ENCODE measurements at places on chromosomes 13 and 19.

GRCh38 chr19:6018786-6019185, 40.8 kb upstream of the RANBP3 start:
- no peaks in the 10 kb centered on the region for H3K27me3 ChIP-seq
- DNase-seq: no peak
- H3K27ac ChIP-seq: no peak overlapping the region
- H3K4me1 ChIP-seq: peaks cover 8% of the 10 kb centered on the region
- H3K4me3 ChIP-seq: no peak overlapping the region
- H3K36me3 ChIP-seq: no peaks in the 10 kb centered on the region

GRCh38 chr13:98454389-98454881, 122.5 kb downstream of the STK24 start:
- DNase-seq: peak; percentile 89
- no peaks in the 10 kb centered on the region for H3K27me3 ChIP-seq
- no peak overlapping the region for H3K4me3 ChIP-seq
- H3K36me3 ChIP-seq: peaks cover 14% of the 10 kb centered on the region
- peaks cover 10% of the 10 kb centered on the region for H3K4me1 ChIP-seq
- peak overlapping the region; percentile 69 for H3K27ac ChIP-seq

DNA sequence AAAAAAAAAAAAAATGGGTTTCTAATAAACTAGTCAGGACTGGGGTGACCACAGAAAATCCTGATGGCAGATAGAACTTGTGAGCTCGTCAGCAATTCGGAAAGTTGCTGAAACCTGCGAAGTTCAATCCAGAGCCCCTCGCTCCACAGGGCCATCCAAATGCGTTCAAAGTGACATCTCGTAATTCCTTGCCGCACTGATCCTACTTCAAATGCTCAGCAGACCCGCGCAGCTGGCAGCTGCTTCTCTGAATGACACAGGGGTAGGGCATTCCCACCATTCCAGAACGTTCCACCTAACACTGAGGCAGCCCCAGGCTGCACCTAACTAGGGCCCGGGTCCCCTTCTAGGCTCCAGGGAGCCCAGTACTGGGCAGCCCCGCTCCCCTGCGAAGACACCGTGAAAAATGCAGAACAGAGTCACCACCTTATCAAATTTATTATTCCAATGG, 4.8 kb upstream of the DAPK3 start:
- H3K4me1 ChIP-seq: no peaks in the 10 kb centered on the region
- DNase-seq: no peak
- H3K27ac ChIP-seq: no peak overlapping the region
- H3K27me3 ChIP-seq: no peaks in the 10 kb centered on the region
- no peak overlapping the region for H3K4me3 ChIP-seq

DNA sequence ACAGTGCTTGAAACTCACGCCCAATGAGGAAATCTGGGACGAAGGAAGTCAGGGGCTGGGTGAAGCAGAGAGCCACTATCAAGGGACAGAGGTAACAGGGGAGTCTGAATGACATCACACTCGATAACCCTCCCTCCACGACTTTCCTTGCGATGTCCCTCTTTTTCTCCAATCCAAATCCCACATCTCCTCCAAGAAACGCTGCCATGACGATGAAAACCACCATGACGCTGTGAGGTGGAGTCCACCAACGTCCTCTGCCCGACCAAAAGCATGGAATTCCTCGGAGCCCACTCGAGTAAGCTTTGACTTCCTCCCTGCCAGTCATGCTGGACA, 967 bp downstream of the REXO1 start:
- DNase-seq: no peak
- H3K4me3 ChIP-seq: peak overlapping the region; percentile 81
- no peaks in the 10 kb centered on the region for H3K27me3 ChIP-seq
- H3K4me1 ChIP-seq: peaks cover 10% of the 10 kb centered on the region

All from fibroblast of lung (primary cell).